Myocyte (in vitro differentiated cells): ENCODE measurements at places on chromosomes 1 and 21. TPM values are rescaled to one million over a fixed set of nuclear protein-coding genes. Genes with fewer than 3 reads are reported as not detected.

DNA sequence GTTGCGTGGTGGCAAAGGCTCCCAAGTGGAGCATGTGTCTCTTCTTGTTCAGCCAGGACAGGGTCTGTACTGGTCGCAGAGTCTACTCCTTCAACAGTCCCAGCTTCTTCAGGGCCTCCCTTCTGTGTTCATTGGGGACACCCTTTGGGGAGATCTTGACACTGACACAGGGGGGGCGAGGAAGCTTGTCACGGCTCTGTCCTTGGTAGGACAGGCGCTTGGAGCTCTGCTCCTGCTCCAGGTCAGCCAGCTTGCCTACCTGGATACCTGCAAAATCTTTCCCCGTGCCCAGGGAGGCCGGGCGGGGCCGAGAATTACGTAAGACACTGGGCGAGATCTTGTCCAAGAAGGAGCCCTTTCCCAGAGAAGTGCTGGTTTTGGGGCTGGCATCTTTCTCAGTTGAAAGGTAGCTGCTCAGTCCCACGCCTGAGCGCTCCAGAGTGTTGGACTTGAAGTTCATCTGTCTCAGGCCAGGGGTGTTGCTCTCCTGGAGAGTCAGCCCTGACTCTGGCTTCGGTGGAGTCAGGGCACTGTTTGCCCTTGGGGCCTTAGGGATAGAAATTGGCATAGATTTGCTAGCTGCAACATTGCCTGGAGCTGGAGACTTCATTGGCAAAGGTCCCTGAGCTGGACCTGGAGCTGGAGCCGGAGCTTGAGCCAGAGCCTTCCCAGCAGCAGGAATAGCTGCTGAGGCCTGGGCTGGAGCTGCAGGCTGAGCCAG lies 10.5 kb downstream of the C1orf116 start:
- no peak for DNase-seq

DNA sequence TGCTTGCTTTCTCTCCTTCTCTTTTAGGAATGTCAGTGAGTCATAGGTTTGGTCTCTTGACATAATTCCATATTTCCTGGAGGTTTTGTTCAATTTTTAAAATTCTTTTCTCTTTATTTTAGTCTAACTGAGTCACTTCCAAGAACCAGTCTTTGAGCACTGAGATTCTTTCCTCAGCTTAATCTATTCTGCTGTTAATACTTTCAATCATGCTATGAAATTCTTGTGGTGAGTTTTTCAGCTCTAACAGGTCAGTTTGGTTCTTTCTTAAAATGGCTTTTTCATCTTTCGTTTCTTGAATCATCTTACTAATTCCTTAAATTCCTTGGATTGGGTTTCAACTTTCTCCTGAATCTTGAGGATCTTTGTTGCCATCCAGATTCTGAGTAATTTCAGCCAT lies 321.0 kb downstream of the PTBP2 start:
- DNase-seq, result peak; percentile 5

DNA sequence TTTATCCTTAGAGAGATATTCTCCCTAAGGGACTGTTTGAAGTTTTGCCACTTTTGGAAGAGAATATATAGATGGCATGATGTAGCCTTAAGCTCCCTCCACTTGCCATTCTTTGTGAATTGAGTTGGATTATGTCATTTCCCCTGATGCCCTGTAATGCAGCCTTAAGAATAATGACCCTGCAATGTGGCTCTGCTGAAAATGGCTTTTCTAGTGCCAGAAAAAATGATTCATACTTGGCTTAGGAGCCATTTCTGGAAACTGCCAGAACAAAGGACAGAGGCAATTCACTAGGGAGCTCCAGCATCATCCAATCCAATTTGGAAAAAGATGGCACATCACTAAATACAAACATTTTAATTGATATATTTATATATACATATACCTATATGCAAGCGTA lies 265.3 kb downstream of the SPATA17 start:
- no peak for DNase-seq

Gene TNN
- not detected in 2 replicates for total RNA-seq
